ENCODE measurements at places on chromosomes 3 and 15. TPM values are rescaled to one million over a fixed set of nuclear protein-coding genes. Genes with fewer than 3 reads are reported as not detected.

GRCh38 chr15:91855684-91856489, 2.4 kb downstream of the SLCO3A1 start:
- no peak for DNase-seq

DNA sequence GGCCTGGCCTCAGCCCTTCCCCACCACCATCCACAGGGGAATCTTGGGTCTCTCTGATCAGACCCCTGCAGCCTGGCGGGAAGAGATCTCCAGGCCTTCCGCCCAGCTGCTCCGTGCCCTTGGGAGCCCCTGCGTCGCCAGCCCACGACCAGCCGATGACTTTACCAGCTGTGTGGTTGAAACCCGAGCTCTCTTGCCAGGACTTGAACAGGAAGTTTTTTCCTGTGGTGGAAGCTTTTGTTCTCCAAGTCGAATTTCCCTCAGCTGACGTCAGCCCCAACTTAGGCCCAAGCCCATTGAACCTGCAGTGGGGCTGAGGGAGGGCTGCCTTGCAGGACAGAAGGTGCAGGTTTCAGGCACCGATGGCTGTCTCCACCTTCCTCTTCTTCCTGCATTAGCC, 51.7 kb upstream of the SMAD3 start:
- peak; percentile 64 for DNase-seq

The RTP4 gene
- 1.3 TPM for total RNA-seq

The SLC51A gene
- total RNA-seq: not detected

- no peak for DNase-seq
Observed at GRCh38 chr15:32124726-32125125, 94.4 kb downstream of the CHRNA7 start.

- DNase-seq: no peak
Observed at GRCh38 chr3:122188737-122189136, 5.3 kb downstream of the CASR start.

DNA sequence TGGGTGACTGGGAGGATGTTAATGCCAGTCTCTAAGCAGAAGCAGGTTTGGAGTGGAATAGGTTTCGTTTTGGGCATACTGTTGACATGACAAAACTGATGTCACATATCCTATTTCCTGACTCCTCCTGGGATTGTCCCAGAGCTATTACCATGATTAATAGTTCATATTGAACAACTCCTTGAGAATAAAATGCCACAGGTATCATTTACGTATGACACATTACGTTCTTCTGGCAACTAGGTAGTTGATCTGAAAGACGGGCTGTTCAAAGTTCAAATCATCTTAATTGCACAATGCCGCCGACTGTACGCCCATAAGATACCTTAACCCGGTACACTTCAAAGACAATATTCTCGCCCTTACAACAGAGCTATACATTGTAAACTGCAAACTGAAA, 1.4 kb upstream of the RAB5A start:
- DNase-seq: no peak

- peak; percentile 97 for DNase-seq
Observed at GRCh38 chr3:197749601-197750395, at the start of gene FYTTD1. TSS of gene FYTTD1 (plus strand) at chr3:197749883. CDS start at chr3:197749972, 89 bp downstream.

The AEN gene
- 4.0 TPM for total RNA-seq

The MEX3B gene
- 3.0 TPM for total RNA-seq

GRCh38 chr3:148319960-148320359, 377.7 kb upstream of the AGTR1 start:
- DNase-seq: no peak

DNA sequence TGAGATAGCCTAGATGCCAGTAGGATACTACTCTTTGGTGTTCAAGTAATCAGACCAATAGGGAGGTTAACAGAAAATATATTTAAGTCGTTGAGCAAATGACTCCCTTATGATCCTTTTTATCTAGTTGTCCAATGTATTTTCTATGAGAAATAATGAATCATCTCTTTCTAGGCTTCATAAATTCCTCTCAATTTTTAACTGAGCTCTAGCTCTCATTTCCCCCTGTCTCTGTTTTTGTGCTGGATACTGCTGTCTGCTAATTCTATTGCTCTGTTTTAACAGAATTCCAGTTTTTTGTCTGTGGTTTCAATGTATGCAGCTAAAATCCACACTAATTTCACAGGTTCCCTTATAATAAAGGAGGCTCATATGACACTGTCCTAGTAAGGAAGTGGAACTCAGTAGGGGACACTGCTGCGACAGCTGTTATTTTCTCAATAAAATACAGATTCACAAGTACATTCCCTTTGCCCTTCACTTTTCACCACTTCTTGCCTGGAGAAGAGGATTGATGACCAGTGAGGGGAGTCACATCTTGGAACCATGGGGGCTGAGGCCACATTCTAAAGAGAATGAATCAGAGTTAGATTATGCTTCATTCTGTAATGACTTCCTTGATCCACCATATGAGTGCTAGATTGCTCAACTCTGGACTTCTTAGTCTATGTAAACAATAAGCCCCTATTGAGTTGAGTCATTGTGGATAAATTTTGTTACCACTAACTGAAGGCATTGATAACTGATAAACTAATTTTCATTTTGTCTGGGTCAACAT, 558.7 kb upstream of the KCNMB2 start:
- no peak for DNase-seq

All from right cardiac atrium (tissue), 5 donors.